Stimulated activated CD8-positive, alpha-beta memory T cell treated with anti-CD3 and anti-CD28 coated beads, Interleukin-12 subunit alpha, Interleukin-12 subunit beta, amount 100 ng/mL, for 1 hour (primary cell): ENCODE measurements at places on chromosomes 4 and X.

GRCh38 chr4:109435635-109436034, 2.0 kb downstream of the SEC24B start:
- DNase-seq = no peak

- DNase-seq = no peak
Measured at GRCh38 chr4:169869490-169869889, 111.7 kb upstream of the HPF1 start.

- DNase-seq = no peak
Measured at GRCh38 chr4:185859111-185859510, 47.1 kb upstream of the SORBS2 start.

DNA sequence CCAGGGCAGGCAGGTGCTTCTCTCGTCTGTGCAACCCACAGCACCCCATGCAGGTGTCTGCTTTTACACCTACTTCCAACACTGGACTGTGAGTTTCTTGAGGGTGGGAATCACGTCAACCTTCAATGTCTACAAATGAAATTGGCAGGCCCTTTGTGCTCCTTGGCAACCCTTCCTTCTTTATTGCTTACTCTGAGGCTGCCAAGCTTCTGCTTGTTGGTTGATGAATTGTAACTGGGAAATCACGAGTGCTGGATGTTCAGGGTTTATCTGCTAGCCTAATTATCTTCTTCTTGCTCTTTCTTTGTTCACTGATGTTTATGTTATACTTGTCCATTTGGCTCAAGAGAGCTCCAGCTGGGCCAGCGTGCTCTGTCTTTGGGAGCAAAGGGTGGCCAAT, 2.5 kb upstream of the DGAT2L6 start:
- no peak for DNase-seq

DNA sequence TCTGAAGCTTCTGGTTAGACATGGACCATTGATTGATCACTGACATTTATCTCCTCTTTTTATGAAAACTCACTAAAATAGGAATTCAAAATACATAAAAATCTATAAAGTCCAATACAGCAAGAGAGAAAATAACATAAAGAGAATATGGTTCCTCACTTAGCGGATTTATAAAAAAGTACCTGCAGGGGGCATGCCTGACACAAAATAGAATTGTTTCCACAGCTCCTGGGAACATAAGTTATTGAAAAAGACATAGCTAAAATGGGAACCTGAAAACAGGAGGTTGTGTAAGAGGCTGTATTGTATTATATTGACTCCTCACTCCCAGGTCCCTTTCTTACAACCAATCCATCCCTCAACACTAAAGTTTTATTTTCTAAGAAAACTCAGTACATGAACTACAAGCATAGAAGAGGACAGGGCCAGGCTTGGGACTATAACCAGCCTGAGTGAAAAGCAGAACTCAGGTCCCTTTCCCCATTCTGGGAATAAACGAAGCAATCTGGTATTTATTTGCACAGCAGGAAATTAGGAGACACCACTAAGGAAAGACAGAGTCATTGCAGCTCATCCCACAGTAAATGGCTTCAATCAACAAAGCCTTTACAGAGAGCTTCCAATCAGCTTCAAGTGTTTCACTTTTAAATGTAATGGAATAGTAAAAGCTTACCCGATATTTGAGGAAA, 121.1 kb upstream of the NDST4 start:
- DNase-seq = no peak

- no peak for DNase-seq
Measured at GRCh38 chr4:184851200-184851541, 25.4 kb upstream of the ACSL1 start.

DNA sequence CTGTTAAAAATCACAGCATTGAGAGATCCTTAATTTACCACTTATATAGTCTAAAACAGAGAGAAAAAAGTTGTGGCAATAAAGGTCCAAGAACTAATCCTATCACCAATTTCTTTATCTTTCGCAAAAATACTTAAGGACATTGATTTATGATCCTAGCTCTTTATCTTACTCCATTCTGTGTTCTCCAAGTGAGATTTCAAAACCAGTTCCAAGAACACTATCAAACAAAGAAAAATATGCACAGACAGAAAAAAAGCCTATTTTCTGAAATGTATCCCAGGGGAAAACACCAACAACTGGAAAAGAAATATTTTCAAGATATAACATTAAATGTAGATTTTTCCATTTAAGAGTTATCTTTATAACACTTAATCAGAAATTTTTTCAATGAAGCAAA, 172.8 kb downstream of the APBB2 start:
- DNase-seq = no peak

- DNase-seq = no peak
Measured at GRCh38 chr4:7771541-7772507, 167.8 kb downstream of the AFAP1 start.

DNA sequence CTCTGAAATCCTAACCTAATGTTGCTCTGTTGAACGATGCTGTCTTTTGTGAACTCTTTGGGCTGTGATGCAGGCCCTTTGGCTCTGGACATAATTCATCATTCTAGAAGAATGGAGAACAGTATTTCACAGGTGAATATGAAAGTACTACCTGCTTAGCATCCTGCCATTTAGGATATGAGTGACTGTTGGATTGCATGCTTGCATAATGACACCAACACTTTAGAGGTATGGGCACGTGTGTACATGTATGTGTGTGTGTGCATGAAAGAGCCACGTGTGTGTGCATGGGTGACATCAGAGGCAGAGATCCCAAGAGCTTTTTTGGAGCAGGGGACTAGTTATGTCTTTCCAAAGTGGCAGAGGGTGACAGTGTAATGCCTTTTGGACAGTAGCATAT, 70.2 kb upstream of the ZNF518B start:
- DNase-seq = no peak

DNA sequence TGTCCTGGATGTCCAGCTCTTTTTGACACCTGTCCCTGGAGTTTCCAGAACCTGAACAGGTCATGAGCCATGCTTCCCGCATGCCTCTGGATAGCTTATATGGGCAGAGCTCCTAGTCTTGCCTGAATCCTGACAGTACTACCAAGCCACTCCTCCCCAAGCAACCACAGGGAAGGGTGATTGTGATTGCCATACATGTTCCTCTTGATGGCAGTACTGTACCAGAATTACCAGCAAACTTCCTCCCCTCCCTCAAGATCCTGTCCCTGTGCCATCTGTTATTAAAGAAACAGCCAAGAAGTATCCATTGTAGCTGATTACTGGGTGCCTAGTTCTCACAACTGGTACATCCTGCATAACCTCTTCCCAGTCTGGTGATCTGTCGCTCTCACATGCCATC, 264.3 kb upstream of the AGTR2 start:
- no peak for DNase-seq

GRCh38 chr4:132614682-132615081, 534.4 kb upstream of the PCDH10 start:
- no peak for DNase-seq

GRCh38 chr4:151553874-151554273, 144.9 kb downstream of the FHIP1A start:
- DNase-seq = no peak

GRCh38 chr4:26176598-26177149, 144.1 kb upstream of the RBPJ start:
- no peak for DNase-seq

DNA sequence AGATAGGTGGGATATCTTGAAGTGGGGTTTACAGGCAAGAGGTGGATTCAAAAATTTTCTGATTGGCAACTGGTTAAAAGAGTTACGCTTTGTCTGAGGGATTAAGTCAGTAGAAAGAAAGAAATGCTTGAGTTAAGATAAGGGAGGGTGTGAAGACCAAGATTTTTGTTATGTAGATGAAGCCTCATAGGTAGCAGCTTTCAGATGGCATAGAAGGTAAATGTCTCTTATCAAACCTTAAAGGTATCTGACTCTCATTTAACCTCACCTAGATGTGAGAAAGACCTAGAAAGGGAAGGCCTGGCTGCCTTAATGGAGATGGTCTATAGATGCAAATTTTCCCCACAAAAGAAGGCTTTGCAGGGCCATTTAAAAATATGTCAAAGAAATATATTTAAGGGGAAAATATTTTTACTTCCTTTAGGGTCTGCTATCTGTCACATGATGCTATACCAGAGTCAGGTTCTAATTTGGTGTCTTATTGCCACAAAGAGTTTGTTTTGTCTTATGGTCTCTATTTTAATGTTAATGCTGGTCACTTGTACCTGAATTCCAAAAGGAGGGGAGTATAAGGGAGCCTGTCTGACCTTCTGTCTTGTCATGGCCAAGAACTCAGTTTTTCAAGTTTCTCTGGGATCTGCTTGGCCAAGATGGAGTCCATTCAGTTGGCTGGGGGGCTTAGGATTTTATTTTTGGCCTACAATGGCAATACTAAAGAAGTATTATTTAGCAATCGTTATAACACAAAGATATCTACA, 699.1 kb upstream of the AMOT start:
- no peak for DNase-seq

DNA sequence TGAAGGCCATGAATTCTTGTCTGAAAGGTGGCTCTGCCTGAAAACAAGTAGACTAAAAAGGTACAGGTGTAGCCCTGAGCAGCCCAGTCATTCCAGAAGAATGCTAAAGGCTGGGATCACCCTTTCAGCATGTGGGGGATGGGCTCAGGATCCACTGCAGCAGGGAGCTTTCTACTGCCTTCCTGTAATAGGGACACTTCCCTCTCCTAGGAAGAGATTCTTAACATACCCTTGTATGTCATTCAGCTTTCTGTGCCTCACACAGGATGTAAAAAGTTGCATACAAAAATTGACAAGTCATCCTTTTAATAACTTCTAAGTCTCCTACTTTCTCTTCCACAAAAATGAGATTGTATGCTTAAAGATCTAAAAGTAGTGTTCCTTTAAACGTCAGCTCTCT, 123.3 kb downstream of the ZNF518B start:
- DNase-seq = no peak

DNA sequence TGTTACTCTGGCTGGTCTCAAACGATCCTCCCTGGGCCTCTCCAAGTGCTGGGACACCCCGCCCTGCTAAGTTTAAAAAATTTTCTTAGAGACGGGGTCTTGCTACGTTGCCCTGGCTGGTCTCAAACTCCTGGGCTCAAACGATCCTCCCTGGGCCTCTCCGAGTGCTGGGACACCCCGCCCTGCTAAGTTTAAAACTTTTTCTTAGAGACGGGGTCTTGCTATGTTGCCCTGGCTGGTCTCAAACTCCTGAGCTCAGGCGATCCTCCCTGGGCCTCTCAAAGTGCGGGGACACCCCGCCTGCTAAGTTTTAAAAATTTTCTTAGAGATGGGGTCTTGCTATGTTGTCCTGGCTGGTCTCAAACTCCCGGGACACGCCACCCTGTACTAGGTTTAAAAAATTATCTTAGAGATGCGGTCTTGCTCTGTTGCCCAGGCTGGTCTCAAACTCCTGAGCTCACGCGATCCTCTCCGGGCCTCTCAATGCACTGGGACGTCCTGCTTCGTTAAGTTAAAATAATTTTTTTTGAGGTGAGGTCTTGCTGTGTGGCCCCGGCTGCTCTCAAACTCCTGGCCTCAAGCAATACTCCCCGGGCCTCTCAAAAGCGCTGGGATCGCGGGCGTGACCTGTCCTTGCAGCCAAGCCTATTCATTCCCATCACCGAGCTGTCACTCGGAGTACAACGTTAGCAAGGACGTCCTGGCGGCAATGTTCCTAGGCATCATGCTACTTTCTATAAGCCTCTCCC, 1.1 kb downstream of the SLC25A6 start:
- DNase-seq = no peak

- DNase-seq = no peak
Measured at GRCh38 chr4:7281691-7282665, 89.6 kb downstream of the SORCS2 start.

- DNase-seq = no peak
Measured at GRCh38 chr4:60757986-60758680, 442.0 kb upstream of the ADGRL3 start.

GRCh38 chrX:103157496-103158316, 57.2 kb upstream of the BEX4 start:
- no peak for DNase-seq

GRCh38 chrX:42540146-42540545, 237.8 kb downstream of the PPP1R2C start:
- no peak for DNase-seq
